ENCODE measurements at places on chromosomes 7 and 10. TPM values are rescaled to one million over a fixed set of nuclear protein-coding genes. Genes with fewer than 3 reads are reported as not detected.
A peak's percentile ranks its signal among the peaks of the same experiment; 100 is the strongest.

The POLD2 gene
- 32.7 TPM for total RNA-seq

The TAS2R5 gene
- total RNA-seq: 0.72 TPM

DNA sequence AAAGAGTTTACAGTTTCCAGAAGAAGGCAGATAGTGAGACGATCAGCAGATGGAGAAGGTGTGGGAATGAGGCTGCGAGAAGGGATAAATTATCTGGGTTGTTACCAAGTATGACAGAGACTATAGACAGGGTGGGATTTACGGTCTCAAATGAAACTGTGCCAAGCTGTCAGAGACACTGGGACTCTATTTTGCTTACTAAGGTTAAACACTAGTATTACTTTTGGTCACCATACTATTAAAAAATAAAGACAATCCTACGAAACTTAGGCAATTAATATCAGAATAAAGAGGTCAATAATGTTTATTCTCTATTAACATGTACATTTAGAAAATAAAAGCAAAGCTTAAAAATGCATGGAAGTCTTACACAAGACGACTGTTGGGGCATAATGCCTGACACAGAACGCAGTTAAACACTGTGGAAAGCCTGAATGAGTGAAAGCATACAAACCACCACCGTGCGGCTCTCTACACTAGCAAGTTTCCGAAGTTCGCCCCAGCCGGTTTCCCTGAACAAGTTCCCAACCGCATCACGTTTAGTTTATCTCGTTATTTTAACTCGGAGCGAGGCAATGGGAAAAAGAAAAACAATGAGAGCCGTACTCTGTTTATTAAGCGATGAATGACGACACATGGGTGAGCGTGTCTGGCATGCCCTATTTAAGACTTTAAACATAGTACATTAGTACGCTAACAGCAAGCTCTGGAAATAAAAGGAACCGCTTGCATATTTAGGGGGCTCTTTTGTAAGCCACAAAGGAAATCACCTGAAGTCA lies 909 bp upstream of the CC2D2B start:
- peak; percentile 53 for DNase-seq

DNA sequence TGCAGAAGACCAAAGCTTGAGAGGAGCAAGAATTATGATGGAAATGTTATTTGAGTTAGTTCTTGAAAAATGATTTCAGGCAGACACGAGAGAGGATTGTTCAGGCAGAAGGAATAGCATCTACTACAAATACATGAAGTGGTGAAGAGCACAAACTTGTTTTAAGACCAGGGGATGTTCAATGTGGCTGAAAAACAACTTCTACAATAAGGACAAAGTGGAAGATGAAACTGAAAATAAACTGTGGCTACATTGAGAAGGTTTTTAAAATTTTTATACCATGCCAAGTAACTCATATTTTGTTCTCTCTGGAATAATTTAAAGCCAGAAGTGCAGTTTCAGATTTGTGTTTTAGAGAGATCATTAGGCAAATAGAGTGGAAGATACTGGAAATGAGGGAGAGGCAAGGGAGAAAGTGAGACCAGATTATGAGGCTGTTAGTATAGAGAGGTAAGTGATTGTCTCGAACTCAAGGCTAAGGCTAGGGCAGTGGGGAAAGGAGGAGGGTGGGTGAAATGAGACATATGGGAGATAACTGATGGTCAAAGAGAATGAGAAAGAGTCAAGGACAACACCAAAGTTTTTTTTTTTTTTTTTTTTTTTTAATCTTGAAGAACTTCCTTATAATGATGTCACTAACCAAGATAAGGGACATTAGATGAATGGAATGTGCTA lies 115.4 kb downstream of the MDFIC start:
- no peak for DNase-seq

- DNase-seq: no peak
Measured at GRCh38 chr10:48439031-48439430, 132.6 kb downstream of the MAPK8 start.

DNA sequence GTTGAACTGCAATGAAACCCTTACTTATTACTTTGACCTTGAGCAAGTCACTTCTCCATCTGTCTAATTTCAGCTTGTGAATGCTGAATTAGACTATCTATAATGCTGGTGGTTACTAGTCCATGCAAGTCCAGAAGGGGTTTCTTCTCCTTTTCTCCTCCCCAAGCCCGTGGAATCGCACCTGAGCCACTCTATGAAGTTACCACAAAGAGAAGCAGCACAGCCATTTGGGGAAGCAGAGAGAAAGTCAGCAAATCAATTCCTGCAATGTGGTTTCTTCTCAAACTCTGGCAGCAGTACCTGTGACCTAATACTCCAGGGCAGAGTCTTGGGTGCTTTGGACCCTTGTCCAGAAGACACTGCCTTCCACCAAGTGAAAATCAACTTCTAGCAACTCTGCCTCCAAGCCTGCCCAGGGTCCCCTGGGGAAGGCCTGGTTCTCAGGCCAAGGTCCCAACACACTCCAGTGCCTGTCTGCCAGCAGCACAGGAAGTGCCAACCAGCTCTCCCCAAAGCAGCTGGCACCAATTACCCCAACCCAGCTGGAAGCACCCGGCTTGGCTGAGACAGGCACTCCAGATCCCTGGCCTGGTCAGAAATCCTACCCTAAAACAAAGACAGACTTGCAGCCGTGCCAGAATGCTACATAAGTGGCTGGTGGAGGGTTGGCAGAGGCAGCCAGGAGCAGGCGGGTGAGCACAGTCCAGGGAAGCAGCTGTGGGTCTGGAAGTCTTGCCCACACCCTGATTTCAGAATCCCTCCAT lies 200.3 kb downstream of the LSM5 start:
- no peak for DNase-seq

DNA sequence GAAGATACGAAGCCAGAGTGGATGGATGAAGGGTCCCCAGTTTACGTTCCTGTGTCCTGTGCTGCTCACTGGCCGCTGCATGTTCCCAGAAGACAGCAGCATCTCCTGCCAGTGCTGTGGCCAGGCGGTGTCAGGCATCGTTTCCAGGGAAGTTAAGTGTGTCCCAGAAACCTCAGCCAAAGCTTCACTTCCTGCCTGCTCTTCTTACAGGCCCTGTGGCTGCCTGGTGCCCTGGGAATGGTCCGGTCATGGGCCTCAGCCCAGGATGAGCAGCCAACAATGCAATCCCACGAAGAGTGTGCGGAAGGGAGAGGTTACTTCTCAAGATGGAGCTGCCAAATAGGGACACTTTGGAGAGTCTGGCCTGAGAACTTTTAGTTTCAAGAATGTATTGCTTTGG lies 99.7 kb upstream of the TARP start:
- DNase-seq: no peak

DNA sequence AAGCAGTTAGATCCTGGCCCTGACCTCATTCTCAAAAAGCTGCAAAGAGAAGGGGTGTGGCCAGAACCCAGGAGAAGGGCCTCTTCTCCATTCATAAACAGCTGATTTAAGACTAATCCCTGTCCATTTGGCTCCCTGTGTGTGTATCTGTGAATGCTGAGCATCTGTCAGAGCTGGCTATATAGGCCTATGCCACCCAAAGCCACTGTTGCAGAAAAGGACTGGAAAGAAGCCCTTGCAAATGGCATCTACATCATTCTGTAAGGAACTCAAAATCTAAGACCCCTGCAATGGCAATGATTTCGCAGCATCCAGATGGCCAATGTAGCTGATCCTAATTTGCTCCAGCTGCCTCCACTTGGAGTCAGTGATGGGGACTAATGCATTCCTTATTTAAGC lies 384.5 kb downstream of the KCNMA1 start:
- peak; percentile 85 for DNase-seq
